T47D (cell line): ENCODE measurements at places on chromosomes 1 and 21.

- DNase-seq = no peak
These were observed 96.6 kb downstream of the EDEM3 start for GRCh38 chr1:184658055-184658454.

- DNase-seq = no peak
These were observed 86.0 kb downstream of the EPHB2 start for GRCh38 chr1:22796642-22797041.

GRCh38 chr1:164659621-164660411 is 100.8 kb downstream of the PBX1 start:
- DNase-seq = peak; percentile 38

- no peak for DNase-seq
These were observed 45.4 kb upstream of the IPO9 start for GRCh38 chr1:201783572-201783971.

GRCh38 chr1:221328371-221328770 is 413.5 kb downstream of the DUSP10 start:
- no peak for DNase-seq

- no peak for DNase-seq
These were observed 154.8 kb upstream of the COL6A1 start for GRCh38 chr21:45826676-45827301.

DNA sequence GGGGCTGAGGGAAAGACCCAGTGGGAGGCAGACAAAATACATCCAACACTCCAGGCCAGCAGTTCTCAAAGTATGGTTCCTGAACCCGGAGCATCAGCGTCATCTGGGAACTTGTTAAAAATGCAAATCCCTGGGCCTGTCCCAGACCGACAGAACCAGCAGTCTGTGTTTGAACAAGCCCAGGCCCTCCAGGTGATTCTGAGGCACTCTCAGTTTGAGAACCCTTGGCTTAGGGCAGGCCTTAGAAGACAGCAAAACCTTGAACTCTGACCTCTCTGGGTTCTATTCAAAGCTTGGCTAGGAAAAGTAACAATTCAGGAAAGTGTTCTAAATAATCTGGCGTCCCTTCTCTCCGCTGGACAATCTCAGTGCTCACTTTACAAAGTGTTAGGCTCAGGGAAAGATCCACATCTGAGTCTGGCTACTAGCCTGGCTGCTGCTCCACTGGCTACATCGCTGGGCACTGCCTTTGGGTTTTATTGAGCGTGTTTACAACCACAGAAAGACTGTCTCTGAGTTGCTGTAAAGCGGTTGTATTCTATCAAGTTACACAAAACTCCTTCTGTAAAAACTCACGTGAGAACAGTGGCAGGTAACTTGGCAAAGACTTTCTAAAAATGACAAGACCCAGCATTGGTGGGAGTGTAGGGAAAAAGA is 166.1 kb downstream of the HIVEP3 start:
- no peak for DNase-seq

- no peak for DNase-seq
These were observed 53.0 kb upstream of the CPLANE2 start for GRCh38 chr1:16289959-16290358.

- no peak for DNase-seq
These were observed 35.8 kb downstream of the LDLRAD1 start for GRCh38 chr1:53982034-53982762.

DNA sequence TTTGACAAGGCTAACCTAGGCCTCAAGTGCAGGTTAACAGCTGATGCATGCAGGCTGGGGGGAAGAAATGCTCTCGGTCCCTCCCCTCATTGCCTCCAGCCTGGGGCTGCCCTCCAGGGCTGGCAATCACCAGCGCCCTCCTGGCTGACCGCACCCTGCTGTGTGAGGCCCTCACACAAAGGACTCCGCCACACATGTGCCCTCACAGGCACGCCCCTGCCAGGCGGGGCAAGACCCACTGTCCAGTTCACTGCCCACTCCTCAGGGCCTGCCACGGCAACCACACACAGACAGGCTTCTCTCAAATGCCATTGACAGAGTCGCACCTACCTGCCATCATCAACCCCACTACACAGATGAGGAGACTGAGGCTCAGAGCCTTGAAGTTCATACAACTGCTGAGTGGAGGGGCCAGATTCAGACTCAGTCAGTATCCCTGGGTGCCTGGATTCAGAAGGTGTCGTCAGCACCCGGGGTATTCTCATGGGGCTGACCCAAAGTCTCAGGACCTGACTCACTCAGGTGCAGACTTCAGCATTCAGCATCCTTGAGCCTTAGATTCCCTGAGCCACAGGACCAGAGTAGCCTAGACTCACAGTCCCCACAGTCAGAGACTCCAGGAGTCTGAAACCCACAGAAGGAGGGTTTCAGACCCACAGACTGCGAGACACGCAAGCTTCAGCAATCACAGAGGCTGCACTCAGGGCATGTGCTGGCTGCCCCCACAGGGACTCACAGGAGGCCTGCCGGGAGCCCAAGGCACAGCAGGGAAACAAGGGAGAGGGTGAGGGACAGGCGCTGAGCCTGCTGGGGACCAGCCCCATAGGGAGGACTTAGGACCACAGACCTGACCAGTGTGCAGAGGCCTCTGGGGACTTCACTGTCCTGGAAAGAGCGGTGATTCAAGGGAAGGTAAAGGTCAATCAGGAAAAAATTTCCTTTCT is 458.0 kb downstream of the MATN1 start:
- no peak for DNase-seq

GRCh38 chr1:223331929-223332328 is 32.0 kb downstream of the SUSD4 start:
- DNase-seq = no peak

DNA sequence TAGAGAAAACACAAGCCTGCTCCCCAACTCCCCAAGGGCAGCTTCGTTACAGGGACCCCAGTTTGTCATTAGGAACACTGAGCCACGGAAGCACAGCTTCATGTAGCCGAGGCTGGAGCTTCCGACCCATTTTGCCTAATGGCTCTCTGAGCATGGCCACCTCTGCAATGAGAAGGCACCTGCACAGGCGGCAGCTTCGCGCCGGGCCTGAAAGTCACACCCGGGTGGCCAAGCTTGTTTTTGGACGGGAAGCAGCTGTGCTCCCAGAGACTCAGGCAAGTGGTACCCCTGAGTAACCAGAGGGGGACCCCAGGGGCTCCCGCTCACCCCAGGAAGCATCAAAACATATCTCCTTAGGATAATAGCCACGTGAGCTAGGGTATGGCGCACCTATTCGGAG is 80.9 kb downstream of the SLC66A1 start:
- DNase-seq = no peak

DNA sequence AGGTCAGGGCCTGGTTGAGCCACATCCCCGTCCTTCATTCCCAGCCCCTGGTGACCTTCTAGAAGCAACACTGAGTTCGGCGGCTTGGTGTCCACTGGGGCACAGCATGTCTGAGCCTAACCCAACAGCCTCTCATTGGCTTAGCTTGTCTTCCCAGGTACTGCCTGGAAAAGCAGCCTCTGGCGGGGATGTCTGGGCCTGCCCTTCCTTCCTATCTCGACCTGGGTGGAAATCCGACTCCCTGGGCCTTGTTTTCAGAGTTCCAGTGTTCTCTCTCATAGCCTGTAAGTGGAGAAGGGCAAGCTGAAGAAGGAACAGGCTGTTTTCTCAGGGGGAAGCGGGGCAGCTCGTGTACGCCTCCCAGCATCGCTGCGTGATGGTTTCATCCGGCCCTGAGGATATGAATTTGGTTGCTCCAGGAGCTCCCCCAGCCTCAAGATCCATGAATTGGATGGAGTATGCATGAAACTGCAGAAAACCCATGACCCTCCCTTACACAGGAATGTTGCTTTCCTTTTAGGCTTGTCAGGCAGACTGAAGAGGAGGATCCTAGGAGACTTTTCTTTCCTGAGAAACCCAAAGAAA is 116.5 kb upstream of the IRF2BP2 start:
- DNase-seq = no peak
